ENCODE measurements at places on chromosomes 5 and 9.

- DNase-seq, result no peak
These were observed 219.2 kb downstream of the MEF2C start for GRCh38 chr5:88663793-88664216.

GRCh38 chr9:37617832-37618231, 25.4 kb upstream of the TOMM5 start:
- DNase-seq, result no peak

DNA sequence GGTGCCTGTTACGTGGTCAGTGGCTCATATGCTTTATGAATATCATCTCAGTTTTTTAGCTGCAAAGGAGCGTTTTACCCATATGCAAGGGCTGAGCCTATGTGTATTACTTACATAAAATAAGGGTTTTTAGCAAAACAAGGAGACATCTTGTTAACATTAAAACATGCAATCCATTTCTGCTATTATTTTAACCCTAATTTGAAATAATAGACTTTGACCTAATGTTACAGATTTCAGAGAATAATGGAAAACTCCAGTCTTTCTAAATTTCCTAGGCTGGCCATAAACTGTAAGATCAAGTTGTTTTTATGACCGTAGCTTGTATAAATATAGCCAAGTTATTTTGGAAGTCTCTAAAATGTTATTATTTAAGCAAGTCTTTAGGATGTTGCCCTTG, 121.1 kb upstream of the SEMA6A start:
- DNase-seq, result no peak

DNA sequence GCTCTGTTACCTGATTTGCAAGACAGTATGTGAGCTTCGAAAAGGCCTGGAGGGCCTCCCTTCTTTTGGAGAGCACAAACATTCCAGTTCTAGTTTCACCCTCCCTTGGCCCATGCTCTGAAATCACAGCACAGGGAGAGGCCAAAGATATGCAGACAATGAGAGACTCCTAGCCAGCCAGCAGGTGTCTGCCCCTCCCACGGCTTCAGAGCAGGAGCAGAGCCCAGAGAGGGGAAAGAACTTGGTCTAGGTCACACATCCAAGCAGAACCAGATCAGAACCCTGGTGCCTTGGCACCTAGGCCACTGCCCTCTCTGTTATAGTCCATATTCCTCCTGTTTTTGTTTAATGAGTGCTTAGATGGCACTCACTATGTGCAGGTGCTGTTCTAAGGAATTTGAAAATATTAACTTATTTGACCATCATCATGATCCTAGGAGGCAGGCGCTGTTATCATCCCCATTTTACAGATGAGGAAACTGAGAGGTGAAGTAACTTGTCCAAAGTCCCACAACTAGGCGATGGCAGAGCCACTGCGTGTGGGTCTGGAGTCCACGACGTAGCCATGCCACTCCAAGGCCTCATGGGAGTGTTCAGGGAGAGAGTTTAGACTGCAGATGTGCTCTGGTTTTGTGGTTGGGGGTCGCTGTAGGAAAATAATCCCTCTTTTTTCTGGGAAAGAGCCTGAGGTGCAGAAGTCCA, 27.2 kb downstream of the TMOD1 start:
- DNase-seq, result no peak

DNA sequence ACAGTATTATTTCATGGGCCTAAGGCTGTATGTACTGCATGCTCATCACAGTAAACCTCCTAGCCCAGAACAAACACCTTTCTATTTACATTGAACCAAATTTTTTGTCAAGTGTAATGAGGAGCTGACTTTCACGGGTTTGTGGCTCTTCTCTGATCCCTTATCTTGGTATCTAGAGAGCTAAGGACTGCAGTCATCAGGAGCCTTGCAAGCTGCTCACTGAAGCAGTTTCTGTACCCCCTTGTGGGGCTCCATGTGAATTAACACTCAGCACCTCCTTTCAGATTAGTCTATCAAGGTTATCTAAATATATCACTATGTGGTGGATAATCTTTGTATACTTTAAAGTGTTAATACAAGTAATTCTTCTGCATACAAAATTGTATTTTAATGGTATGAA, 108.2 kb downstream of the AUH start:
- DNase-seq, result no peak

DNA sequence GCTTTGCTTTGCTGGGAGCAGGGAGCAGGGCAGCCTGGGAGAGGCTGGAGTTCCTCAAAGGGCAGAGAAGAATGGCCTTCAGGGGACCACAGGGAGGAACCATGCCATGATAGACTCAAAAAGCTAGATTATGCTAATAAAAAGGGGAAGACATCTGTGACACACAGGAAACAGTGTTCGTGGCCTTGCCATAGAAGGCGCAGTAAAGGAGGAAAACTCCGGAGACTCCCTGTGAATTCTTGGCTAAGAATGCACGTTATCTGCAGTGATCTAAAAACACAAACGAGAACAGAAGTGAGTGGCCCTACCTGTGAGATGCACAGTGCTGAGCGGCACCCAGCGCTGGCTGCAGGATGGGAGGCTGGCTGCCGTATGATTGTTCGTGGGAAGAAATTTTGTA, 15.9 kb upstream of the LTC4S start:
- no peak for DNase-seq

- DNase-seq, result peak; percentile 48
These were observed 218.4 kb downstream of the FSTL4 start for GRCh38 chr5:133393776-133394476.

DNA sequence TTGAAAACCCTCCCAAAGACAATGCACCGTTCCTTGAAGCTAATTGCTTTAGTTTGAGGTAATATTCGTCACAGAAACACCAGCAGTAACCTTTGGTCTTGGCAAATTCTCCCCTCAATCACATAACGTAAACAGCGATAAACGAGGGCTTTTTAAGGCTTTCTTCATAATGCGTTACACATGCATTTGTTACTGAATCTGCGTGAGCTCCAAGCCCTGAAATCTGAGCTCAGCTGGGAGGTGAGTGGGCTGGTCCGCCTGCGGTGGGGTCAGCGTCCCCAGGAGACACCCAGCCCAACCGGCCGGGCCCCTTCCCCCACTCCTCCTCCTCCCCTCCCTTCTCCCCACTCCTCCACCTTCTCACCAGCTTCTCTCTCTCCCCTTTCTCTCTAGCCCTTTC, 91.1 kb downstream of the BARX1 start:
- no peak for DNase-seq

- DNase-seq, result no peak
These were observed 499 bp upstream of the FCHSD1 start for GRCh38 chr5:141651728-141652105.

- DNase-seq, result no peak
These were observed 118.2 kb downstream of the VCAN start for GRCh38 chr5:83589786-83590185.

- no peak for DNase-seq
These were observed 759.6 kb downstream of the MTRR start for GRCh38 chr5:8628521-8628920.
